Activated naive CD8-positive, alpha-beta T cell treated with anti-CD3 and anti-CD28 coated beads, Interleukin-2, amount 10 ng/mL, durations not matched to agents 7 days and 5 days (primary cell): ENCODE measurements at places on chromosomes 4 and X. TPM values are rescaled to one million over a fixed set of nuclear protein-coding genes. Genes with fewer than 3 reads are reported as not detected.

The HSPA4L gene
- 0.28 TPM for total RNA-seq

The CORIN gene
- 0.39 TPM for total RNA-seq

The APOOL gene
- 12.4 TPM for total RNA-seq

The CCSER1 gene
- total RNA-seq, result not detected

The TET2 gene
- 31.4 TPM for total RNA-seq

The ADAM29 gene
- not detected for total RNA-seq

The TECRL gene
- total RNA-seq, result not detected

The SOX3 gene
- total RNA-seq, result not detected

The COL25A1 gene
- not detected for total RNA-seq

The TMSB15B gene
- 10.4 TPM for total RNA-seq

The FGFBP1 gene
- total RNA-seq, result not detected

DNA sequence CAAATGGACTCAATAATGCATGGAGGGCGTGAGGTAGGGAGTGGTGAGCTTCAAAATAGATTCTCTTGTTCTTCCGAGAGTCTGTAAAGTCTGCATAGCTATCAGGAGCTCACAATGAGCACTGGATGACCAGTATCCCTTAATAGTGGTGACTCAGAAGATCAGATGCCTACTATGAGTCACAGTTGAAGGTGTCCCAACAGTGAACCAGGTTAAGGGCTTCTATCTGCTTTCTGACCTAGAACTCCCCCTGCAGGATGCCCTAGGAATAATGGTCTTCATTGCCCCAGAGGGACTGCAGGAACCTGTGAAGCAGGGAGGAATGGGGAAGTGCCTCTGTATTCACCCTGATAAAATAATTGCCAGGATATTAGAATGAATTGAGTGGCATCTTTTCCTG lies 22.1 kb downstream of the DGKK start:
- DNase-seq, result no peak

GRCh38 chr4:109083911-109084310 lies 218.5 kb downstream of the COL25A1 start:
- no peak for DNase-seq

DNA sequence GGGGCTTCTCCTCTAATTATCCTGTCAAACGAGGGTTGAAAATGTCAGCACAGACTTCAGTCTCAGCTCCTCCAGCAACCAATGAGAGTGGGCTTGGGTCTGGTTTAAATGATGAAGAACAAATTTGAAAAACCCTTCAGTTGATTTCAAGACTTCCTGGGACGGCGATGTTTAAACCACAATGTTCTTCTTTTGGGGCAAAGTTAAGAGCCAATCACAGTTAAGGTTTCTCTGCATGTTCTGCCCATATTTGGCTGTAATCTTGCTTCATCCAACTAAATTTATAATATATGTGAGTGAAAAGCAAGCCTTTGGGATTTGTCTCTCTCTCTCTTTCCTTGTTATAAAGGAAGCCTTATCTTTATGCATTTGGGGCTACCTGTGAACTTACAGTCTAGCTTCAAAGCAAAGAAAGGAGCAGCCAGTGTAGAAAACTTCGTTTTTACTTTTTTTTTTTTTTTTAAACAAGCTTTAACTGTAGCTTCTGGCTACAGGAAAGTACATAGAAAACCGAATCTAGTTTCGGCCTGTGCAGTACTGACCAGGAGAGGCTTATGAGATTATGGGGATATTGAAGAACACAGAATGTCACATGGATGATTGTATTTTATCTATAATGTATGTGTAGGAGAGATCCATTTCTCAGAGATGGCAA lies 46.8 kb upstream of the FAM9C start:
- no peak for DNase-seq

DNA sequence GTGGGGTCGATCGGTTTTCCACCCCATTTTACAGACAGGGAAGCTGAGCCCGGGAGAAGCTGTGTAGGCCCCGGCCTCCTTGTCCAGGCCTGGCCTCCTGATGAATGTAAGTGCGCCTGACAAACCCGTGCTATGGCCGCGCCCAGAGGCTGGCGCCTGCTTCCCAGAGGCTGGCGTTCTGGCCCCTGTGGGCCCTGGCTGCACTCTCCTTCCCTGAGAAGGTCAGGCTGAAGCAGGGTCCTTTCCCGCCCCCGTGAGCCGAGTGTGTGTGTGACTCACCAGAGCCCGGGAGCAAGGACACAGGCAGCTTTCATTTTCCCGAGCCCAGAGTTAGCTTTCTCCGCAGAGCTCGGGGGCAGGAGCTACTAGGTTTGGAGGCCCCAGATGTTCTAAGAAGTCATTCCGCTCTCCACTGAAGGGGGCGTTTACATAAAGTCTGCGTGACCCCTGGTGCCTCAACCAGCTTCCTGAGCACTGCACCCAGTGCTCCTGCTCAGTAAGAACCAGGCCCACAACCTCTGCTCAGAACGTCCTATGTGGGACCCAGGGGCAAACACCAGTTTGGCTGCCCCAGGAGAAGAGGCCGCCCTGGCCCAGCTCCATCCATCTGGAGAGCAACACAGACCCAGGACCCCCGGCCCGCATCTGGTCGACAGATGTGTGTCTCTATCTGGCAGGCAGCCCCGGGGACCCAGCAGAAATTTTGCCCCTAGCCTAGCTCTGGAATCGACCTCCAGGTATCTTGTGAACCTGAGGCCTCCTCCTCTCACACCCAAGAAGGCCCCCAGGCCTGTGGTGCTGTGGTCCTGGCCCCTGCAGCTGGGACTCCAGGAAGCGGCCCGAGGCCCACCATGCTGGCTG lies 13.6 kb downstream of the UVSSA start:
- no peak for DNase-seq

DNA sequence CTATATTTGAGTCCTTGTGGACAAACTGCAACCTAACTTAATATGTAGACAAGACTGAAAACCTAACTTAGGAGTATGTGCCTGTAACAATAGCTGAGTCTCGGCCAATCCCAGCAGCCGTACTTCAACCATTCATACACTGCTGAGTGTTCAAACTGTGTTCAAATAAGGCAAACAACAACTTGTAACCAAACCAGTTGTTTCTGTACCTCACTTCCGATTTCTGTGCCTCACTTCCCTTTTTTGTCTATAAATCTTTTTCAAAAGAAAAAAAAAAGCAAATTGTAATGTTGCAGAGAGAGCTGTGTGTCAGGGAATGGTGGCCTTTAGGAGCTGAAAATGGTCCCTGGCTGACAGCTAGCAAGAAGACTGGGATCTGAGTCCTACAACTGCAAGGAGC lies 46.0 kb downstream of the GEMIN8 start:
- DNase-seq, result no peak

DNA sequence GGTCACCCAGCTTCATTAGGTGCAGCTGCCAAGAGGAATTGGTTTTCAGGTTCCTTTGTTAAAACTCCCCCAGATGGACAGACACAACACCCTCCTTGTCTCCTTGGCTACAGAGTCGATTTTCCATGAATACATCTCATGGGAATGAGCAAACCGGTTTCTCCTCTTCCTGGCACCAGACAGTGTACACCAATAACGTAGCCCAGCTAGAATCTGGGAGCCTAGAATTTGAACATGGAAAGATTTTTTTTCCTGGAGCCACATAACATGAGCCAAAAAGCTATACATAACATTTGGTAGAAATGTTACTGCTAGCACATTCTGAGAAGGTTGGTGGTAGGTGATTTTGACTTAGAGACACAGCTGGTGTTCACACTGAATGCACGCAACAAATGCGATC lies 62.9 kb upstream of the SLC34A2 start:
- no peak for DNase-seq

DNA sequence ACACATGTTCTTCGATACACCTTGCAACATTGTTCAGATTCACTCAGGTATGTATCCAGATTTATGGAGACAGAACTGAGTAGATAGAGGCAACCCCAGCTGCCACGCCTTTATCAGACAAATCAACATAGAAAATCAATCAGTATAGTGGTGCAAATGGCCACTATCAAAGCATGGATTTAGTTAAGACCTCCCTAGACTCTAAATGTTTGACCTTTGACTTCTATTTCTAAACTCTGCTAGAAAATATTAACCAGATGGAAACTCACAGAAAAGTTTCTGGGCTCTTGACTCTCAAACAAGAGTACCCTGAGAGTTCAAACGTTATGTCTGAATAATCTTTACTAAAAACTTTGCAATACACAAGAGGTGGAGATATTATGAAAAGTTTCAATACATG lies 411.5 kb downstream of the IQCM start:
- no peak for DNase-seq

GRCh38 chrX:71543316-71543715 lies 10.4 kb downstream of the OGT start:
- no peak for DNase-seq

- no peak for DNase-seq
These were observed 33.3 kb upstream of the H2AZ1 start for GRCh38 chr4:99983289-99983943.

DNA sequence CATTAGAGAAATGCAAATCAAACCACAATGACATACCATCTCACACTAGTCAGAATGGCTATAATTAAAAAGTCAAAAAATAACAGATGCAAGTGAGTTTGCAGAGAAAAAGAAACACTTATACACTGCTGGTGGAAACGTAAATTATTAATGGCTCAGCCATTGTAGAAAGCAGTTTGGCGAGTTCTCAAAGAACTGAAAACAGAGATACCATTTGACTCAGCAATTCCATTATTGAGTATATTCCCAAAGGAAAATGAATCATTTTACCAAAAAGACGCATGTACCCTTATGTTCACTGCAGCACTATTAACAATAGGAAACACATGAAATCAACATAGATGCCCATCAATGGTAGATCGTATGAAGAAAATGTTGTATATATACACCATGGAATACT lies 75.0 kb downstream of the NAA11 start:
- DNase-seq, result no peak

DNA sequence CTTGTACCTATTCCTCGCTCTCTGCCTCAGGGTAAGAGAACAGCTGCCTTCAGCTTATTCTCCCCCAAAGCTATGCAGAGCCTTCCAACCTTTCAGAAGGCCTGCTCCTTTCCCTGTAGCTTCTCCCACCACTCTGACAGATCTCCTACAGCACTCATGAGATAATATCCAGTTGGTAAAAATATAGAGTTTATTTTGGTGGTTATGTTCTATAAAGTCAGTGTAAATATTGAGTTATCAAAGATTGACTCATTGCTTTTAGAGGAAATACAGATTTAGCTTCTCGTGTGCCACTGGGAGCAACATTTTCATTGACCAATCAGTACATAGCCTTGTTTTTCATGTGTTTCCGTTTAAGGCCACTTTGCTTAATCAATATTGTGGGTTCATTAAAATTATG lies 216.2 kb upstream of the TECRL start:
- no peak for DNase-seq

GRCh38 chr4:141730805-141731204 lies 94.4 kb downstream of the IL15 start:
- DNase-seq, result no peak

- DNase-seq, result no peak
These were observed 6.3 kb downstream of the GPR143 start for GRCh38 chrX:9759337-9759736.

DNA sequence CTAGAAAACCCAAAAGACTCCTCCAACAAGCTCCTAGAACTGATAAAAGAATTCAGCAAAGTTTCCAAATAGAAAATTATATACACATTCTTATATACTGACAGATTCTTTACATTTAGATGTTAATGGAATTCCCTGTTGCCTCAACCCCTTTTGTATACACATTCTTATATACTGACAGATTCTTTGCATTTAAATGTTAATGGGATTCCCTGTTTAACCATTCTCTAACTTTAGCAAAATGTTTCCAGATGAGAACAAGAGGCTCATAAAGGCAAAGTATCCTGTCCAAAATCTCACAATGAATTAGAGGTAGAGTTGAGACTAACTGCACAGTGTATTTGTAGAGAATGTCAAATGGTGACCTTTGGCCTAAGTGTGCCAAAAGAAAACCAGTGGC lies 23.1 kb upstream of the AR start:
- DNase-seq, result no peak

DNA sequence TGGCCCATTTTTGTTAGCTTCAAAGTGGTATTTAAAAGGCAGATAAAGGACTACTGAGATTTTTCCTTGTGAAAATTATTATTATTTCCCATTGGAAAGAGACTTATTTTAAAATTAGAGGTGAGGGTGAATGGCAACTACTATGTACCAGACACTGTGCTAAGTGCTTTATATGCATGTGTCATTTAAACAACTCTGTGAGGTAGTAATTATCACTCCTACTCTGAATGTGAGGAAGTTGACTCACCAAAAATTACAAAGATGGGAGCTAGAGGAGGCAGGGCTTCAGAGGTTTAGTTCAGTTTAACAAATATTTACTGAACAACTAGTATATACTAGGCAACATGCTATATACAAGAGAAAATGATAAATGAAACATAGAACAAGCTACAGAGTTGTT lies 78.2 kb downstream of the MSL3 start:
- no peak for DNase-seq

GRCh38 chr4:28435314-28435713 lies 1574.7 kb downstream of the STIM2 start:
- no peak for DNase-seq

GRCh38 chrX:70664726-70665125 lies 220.1 kb downstream of the DLG3 start:
- no peak for DNase-seq

DNA sequence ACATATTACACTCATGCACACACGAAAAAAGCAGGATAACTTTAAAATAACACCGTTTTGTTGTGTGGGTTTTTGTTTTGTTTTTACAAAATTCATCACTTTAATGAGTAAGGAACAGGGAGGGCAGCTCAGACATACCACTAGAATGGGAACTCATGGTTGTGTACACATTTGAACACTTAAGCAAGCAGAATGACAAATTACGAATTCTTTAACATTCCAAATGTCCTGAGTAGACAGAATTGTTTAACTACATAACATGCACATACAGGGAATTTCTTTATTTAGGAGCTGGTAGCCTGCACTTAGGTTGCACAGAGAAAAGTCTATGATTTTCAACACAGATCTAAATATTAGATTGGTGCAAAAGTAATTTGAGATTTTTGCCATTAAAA lies 96.4 kb downstream of the ATP8A1 start:
- DNase-seq, result no peak

GRCh38 chr4:182537031-182537795 lies 294.0 kb downstream of the TENM3 start:
- no peak for DNase-seq

GRCh38 chr4:10196191-10196590 lies 79.6 kb upstream of the WDR1 start:
- DNase-seq, result no peak

- DNase-seq, result no peak
These were observed 22.9 kb downstream of the MID1IP1 start for GRCh38 chrX:38824176-38824575.
